Dorsolateral prefrontal cortex (tissue), 122 donors: ENCODE measurements at places on chromosomes 2 and 18.

DNA sequence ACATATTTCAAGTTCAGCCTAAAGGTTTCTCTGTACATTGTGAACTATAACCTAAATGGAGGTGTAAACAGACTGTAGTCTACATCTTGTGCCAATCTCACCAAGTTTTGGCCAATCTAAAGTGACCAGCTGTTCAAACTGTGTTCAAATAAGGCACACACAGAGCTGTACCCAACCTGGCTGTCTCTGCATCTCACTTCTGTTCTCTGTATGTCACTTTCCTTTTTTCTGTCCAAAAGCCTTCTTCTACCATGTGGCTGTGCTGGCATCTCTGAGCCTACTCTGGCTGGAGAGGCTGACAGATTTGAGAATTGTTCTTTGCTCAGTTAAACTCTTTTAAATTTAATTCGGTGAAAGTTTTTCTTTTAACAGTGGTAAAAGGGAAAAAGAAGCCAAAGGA lies 817.9 kb downstream of the SOCS6 start:
- DNase-seq = no peak

GRCh38 chr18:65459741-65460140 lies 291.1 kb upstream of the CDH7 start:
- no peak for DNase-seq

DNA sequence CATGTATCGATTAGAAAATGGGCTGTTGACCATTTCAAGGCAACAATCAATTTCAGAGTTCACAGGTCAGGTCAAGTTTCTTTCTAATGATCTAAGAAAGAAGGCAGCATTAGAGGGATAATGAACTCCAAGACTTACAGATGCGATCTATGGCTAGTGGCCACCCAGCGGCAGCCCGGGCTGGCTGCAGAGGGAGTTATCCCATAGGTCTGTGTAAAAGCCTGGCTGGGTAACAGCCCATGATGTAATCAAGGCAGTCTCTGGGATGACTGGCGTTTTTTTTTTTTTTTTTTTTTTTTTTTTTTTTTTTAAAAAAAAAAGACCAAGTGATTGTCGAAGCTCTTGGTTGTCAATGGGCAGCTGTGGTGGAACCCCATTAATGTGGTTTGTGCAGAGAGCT lies 171.1 kb upstream of the SKOR2 start:
- DNase-seq = no peak

DNA sequence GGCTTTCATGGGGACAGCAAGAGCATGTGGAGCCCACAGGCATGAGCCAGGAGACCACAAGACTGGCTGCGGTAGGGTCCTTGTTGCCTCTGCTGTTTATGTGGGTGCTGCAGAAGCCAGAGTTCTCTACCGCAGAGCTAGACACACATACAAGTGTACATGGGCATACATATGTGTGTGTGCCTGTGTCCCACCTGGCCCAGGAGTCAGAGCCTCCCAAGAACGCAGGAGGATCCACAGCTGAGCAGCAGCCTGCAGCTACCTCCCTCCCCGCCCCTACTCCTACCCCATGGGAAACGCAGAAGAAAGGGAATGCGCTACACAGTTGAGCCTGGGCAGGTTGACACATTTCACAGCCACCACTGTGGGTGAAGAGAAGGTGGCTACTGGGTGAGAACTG lies 438.1 kb upstream of the SMIM21 start:
- DNase-seq = no peak

DNA sequence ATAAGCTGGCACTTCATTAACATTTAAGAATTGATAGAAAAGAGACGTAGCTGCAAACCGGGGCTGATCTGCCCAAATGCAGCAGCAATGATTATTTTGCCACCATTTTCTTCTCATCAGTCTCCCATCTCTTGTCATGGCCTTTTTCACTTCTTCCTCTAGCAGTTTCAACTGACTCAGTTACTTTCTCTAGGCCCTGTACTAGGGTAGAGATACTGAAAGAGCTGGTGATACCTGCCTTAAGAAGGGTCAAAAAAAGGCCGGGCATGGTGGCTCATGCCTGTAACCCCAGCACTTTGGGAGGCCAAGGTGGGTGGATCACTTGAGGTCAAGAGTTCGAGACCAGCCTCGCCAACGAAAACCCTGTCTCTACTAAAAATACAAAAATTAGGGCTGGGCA lies 127.4 kb downstream of the LTBP1 start:
- DNase-seq = no peak
